Fibroblast of villous mesenchyme (primary cell): ENCODE measurements at places on chromosomes 6 and 20. TPM values are rescaled to one million over a fixed set of nuclear protein-coding genes. Genes with fewer than 3 reads are reported as not detected.
A peak's percentile ranks its signal among the peaks of the same experiment; 100 is the strongest.

- peak; percentile 59 for DNase-seq
Observed at GRCh38 chr6:36216559-36216958, 20.0 kb downstream of the BRPF3 start.

KCNS1 gene
- total RNA-seq, result 0.86 and 1.3 TPM in 2 replicates

- no peak for DNase-seq
Observed at GRCh38 chr6:154506582-154506981, 3.9 kb downstream of the CNKSR3 start.

CCN6 gene
- not detected in 2 replicates for total RNA-seq

GRCh38 chr6:156111913-156112312, 656.3 kb upstream of the NOX3 start:
- DNase-seq, result no peak

C20orf144 gene
- under 0.01 and 0.32 TPM in 2 replicates for total RNA-seq

DNA sequence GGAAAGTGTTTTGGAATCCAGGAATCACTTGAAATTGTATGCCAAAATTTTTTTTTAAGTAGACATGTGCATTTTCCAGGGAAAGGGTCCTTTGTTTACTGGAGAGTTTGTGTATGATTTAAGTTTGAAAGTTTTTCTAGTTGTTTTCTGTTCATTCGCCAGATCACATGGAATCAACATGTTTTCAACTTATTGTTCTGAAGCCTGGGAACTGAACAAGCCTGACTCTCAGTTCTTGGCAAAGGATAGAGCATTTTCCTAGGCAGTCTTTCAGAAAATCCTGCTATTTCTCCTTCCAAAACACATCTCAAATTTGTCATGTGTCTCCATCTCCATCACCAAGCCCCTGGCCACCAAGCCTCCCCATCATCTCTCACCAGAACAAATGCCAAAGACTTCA, 374.8 kb downstream of the MAFB start:
- no peak for DNase-seq

PTCRA gene
- total RNA-seq, result not detected in 2 replicates

ADNP gene
- 26.7 and 26.8 TPM in 2 replicates for total RNA-seq

CD24 gene
- total RNA-seq, result 1.3 and 4.3 TPM in 2 replicates

DNA sequence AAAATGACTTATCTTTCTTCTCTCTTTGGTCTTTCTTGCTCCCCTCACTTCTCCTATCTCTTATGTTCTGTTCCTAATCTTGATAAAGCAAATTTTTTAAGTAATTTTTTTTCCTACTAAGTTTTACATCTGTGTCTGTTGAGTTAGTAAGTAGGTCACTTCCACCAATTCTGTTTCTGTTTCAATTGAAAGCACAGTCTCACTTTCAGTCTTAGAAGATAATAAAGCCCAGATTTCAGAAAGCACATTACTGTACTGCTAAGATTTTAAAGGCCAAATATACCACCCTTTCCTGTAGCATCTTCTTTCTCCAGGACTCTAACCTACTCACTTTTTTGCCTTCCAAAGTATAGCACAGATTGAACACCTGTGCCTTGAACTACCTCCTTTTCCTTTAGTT, 866.1 kb upstream of the ADGRB3 start:
- DNase-seq, result no peak

GRCh38 chr6:44068607-44069296, 58.5 kb downstream of the MRPL14 start:
- DNase-seq, result no peak

DNA sequence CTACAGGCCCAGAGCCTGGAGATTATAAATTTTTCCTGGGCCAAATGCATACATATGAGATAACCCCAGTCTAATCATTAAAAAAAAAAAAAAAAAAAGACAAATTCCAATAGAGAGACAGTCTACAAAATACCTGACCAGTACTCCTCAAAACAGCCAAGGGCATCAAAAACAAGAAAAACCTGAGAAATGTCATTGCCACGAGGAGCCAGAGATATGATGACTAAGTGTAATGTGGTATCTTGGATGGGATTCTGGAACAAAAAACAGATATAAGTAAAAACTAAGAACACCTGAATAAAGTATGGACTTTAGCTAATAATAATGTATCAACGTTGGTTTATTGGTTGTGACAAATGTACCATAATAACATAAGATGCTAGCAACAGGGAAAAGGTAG, 24.9 kb downstream of the UBE2V1 start:
- DNase-seq, result no peak

- DNase-seq, result no peak
Observed at GRCh38 chr20:20404633-20405032, 36.7 kb downstream of the INSM1 start.

GRCh38 chr6:29490055-29490454, 2.3 kb upstream of the MAS1L start:
- no peak for DNase-seq

DNA sequence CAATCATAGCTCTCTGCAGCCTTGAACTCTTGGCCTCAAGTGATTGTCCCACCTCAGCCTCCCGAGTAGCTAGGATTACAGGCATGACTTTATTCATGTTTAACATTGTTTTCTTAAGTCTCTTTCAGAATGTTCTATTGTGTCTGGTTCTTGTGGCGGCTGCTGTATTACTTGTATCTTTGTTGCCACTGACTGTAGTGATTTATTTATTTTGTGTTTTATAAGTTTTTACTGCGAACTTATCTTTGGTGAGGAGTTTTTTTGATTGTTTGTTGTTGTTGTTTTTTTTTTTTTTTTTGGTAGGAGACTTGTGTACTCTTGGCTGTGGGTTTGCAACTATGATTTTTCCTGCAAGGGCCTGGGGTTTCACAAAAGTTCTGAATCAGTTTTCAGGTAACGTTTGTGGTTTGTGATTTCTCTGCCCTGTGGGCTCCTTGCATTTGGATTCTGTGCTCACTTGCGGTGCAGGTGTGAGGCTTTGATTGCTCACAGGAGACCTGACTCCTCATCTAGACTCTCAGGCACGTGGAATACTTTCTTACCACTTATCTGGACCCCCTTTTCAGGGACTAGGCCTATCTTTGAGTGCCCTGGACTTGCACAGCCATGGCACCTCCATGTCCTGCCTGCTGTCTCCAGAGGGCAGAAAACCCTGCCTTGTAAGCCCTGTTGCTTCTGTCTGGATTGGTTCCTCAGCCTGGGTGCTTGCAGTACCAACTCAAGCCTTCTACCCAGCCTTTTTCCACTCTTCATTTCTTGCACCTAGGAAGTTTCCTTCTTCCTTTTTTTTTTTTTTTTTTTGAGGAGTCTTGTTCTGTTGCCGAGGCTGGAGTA, 25.2 kb downstream of the KIF25 start:
- DNase-seq, result no peak

DPPA5 gene
- not detected in 2 replicates for total RNA-seq

- no peak for DNase-seq
Observed at GRCh38 chr6:34201455-34202107, 35.1 kb upstream of the HMGA1 start.

IL17F gene
- under 0.01 TPM in 1 of 2 replicates, not detected in the other for total RNA-seq

RGL2 gene
- total RNA-seq, result 13.0 and 23.2 TPM in 2 replicates

- DNase-seq, result peak; percentile 90
Observed at GRCh38 chr20:4026093-4026601, 10.8 kb upstream of the RNF24 start.
